ENCODE measurements at places on chromosomes 13 and 19.

DNA sequence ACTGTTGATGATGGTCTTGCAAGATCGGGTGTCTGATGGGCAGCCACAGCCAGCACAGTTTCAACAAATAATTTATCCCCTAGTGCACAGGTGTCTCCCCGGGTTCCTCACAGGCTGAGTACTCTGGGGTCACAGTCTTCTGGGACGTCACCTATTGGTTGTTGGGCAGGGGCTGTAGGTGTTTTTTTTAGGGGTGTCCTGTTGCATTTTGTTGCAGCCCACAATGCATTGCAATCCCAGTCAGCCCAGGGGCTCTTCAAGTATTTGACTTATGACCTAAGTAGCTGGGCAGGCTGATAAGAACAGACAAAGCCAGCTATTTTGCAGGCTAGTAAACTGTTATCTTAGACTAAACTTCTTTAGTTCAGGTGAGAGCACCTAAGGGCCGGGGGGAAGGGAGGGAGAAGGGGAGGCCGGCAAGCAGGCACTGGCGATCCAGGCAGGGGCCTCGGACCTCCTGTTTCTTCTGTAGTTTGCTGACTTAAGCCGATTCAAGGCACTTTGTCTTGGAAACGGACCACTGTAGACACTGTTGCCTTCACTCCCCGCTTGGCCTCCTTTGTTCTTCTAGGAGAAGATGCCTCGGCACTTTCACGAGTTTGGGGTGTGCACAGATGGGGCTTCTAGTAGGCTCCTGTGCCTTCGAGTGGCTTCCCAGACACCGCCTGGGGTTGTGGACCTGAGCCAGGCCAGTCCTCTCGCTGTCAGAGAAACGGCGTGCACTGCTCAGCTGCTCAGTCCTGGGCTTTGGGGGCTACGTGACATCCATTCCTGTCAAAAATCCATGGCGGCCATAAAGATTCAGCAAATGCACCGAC is 33.9 kb upstream of the GRTP1 start:
- no peak for DNase-seq

GRCh38 chr19:34075661-34076091 is 96.6 kb upstream of the LSM14A start:
- no peak for DNase-seq

GRCh38 chr13:95267662-95268342 is 33.4 kb downstream of the ABCC4 start:
- DNase-seq = peak; percentile 83

DNA sequence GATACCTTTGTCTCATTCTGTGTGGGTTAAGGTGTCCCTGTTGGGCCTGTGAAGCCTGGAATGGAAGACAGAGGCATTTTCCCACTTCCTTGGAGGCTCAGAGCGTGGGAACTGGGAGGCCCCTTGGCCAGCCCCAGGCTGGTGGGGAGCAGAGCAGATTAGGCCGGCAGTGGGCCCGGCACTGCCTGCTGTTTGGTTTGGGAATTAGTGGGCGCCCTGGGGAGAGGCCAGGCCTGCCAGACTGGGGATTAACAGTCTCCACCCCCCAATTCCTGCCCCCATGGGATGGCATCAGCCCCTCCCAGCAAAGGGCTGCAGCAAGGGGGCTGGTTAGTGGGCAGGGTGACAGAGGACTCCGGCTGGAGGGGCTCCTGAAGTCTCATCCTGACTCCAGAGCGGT is 3.1 kb upstream of the BEST2 start:
- DNase-seq = no peak

DNA sequence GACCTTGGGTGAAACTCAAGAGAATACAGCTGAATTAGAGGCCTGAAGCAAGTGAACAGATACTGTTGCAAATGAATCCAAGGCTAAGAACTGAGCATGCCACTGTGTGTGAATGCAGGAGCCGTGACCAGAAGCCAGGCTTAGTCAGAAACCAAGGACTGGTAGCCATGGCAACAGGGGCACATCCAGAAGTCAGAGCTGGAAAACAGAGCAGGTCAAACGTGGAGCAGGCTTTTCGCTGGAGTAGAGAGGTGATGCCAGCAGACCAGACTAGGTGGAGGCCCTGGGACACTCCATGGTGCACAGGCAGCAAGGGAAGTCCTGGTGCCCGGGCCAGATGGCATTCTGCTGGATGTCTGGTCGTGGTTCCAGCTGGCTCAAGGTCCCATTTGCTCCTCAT is 564.1 kb downstream of the PCDH9 start:
- peak; percentile 13 for DNase-seq

GRCh38 chr19:2034729-2035589 is 16.1 kb downstream of the MKNK2 start:
- DNase-seq = peak; percentile 58

DNA sequence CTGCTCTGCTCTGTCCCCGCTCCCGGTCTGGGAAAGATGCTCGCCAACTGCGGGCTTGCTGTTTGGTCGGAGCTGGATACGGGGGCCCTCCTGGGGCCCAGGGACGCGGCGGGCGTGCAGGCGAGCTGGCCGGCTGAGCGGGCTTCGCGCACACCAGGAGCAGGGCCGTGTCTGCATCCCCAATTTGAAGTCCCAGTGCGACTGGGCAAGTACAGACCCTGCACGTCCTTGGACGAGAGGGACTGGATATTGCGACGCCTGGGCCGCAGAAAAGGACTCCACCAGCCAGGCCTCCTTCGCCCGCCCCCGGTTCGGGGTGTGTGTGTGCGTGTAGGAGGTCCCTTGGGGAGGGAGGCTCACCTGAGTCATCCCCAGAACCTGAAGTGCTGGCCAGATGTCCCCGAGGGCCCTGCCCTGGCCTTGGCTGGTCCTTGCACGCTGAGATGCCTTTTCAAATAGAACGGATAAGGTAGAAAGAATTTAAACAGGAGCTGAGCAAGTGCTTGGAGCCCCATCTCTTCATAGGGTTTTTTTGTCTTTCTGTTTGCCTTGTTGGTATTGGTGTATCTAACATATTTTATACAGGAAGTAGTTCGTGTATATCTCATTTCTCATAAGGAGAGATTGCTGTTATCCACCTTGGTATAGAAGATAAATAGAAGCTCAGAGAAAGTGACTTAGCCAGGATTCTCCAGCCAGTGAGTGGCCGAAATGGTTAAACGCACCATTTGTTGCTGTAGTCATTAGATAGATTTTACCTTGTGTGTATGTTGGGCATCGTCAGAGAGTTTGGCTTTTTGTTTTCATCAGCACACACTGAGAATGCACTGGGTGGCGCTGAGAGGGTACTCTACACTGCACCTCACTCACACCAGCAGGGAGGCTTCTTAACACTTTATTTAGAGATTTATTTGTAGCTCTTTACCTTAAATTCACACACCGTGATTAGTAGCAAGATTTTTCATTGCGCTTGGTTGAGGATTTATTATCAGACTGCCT is 1.1 kb downstream of the NAXD start:
- DNase-seq = peak; percentile 73

- no peak for DNase-seq
These were observed 7.8 kb upstream of the ICAM4 start for GRCh38 chr19:10278935-10279334.

DNA sequence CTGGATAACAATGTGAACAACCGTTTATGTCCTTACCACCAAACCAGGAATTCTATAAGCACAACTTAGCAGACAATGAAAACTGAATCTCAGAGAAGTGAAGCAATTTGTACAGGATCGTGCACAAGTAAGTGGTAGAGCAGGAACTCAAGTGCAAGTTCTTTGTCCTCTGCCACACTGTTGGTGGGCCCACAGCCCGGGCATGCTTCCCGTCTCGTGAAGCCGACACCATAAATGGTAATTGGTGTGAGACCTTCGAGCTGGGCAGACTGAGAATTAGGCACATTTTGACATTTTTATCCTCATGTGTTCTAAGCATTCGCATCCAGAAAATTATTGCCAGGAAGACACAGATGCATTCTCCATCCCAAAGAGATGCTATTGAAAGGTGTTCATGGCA is 27.9 kb upstream of the FLT1 start:
- no peak for DNase-seq

DNA sequence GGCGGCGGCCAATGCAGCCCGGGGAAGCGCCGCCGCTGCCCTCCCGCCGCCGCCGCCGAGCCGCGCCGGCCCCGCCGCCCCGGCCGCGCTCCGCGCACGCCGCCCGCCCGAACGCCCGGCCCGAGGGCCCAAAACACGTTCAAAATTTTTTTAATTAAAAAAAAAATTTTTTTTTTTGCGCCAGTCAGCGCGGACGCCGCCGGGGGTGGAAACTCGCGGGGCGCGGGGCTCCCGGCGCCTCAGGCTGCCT is 468 bp downstream of the HMGB1 start:
- no peak for DNase-seq

GRCh38 chr13:107715496-107715895 is 499.8 kb downstream of the LIG4 start:
- no peak for DNase-seq

GRCh38 chr13:38967446-38967845 is 23.2 kb downstream of the STOML3 start:
- no peak for DNase-seq

GRCh38 chr19:36030264-36031148 is 2.2 kb downstream of the CLIP3 start:
- peak; percentile 42 for DNase-seq

DNA sequence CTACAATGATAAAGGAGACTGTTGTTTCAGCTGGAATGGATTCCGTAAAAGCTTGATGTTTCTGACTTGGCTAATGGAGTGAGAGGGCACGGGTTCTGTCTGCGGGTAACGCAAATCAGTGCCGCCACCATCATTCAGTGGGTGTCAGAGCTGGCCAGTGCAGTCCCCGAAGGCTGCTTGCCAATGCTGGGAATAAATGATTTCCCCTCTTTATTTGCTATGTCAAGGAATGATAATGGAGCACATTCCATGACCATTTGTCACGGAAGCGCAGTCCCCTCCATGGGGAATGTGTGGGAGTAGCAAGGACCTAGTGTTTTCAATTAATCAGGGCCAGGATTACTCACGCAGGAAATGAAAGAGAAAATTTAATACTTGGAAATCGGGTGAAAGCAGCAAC is 899.3 kb downstream of the UQCRFS1 start:
- peak; percentile 83 for DNase-seq

- DNase-seq = no peak
These were observed 4.4 kb downstream of the AKT2 start for GRCh38 chr19:40280608-40281221.

DNA sequence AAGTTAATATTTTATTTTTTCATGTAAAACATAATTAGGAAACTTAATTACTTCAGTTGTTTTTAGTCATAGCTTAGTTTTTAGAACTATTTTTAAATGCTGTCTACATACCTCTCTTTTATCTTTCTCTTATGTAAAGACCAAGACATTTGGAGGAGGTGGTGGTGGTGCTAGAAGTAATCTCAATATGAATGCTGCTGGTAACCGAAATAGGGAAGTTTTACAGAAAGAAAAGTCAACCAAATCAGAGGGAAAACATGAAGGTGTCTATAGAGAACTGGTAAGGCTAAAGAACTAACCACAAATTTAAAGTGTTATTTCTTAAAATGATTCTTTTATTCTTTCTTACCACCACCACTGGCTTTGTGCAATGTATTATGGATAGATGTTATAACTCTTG is 97.3 kb downstream of the TDRD3 start:
- no peak for DNase-seq

- DNase-seq = no peak
These were observed 13.8 kb downstream of the CHAF1A start for GRCh38 chr19:4416268-4416667.

DNA sequence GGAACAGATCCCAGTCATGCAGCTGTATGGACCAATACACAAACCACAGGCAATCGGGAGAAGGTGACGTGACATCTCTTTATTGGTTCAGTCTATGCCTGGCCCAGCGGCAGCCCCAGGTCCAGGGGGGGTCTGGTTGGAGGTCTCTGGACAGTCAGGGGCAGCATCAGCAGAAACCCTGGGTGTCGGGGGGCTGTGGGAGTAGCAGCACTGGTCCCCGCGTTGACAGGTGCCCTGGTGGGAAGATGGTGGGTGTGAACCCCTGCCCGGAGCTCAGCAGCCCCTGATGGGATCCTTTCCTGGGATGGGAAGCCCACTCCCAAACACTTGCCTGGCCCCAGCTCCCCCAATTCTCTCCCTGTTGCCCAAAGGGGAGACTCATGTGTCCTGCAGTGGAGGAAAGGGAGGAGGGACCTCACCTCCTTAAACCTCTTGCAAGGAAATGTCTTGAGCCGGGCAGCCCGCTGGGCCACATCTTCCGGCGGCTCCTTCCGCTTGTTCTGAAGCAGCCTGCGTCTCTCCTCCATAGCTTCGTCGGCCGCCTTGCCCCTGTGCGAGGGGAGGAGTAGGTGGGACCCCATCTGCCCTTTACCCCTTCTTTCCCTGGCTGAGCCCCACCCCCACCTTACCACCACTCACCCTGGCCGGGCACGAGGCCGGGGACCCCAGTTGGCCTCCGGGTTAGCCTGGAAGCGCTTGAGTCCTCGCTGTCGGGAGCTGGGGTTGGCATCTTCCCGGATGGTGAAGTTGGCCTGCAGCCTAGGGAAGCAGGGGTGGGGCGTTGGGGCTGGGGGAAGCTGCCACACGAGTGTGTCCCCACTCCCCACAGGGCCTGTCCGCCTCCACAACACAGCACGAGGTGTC is 2.4 kb upstream of the LYL1 start:
- no peak for DNase-seq

DNA sequence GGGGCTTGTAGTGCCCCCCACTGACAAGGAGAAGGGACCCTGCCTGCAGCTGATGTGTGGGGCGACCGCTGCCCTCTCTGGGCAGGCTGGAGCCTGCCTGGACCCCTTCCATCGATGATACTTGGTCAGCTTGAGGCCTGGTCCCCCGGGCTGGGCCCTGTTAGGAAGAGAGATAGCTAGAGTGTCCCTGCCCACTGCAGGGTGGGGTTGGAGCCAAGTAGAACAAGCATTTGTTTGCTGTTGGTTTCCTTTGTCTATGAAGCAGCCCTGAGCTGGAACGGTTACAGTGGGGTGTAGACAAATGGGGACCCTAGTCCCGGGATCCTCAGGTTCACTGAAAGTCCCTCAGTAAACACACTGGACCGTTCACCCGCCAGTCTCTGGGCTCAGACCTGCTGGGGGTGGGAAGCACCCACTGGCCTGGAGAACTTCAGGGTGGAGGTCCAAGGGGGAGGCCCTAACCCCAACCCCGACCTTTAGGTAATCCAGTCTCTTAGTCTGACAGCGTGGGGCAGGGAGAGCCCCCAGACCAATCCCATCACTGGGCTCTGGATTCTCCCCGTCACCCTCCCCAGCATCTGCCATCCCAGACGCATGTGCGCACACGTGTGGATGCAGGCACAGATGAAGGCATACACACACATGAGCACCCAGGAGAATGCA is 204.8 kb upstream of the ZNF536 start:
- DNase-seq = no peak
